Activated CD4-positive, alpha-beta memory T cell treated with anti-CD3 and anti-CD28 coated beads, Interleukin-2, amount 10 ng/mL, durations not matched to agents 7 days and 5 days (primary cell): ENCODE measurements at places on chromosomes 4 and X. TPM values are rescaled to one million over a fixed set of nuclear protein-coding genes. Genes with fewer than 3 reads are reported as not detected.

The PFKFB1 gene
- 0.60 TPM for total RNA-seq

The PLK4 gene
- 43.8 TPM for total RNA-seq

GRCh38 chr4:105361053-105361452, 112.8 kb downstream of the PPA2 start:
- no peak for DNase-seq
- H3K27me3 ChIP-seq = no peaks in the 10 kb centered on the region
- H3K36me3 ChIP-seq = peaks cover 21% of the 10 kb centered on the region
- H3K4me3 ChIP-seq = no peak overlapping the region

DNA sequence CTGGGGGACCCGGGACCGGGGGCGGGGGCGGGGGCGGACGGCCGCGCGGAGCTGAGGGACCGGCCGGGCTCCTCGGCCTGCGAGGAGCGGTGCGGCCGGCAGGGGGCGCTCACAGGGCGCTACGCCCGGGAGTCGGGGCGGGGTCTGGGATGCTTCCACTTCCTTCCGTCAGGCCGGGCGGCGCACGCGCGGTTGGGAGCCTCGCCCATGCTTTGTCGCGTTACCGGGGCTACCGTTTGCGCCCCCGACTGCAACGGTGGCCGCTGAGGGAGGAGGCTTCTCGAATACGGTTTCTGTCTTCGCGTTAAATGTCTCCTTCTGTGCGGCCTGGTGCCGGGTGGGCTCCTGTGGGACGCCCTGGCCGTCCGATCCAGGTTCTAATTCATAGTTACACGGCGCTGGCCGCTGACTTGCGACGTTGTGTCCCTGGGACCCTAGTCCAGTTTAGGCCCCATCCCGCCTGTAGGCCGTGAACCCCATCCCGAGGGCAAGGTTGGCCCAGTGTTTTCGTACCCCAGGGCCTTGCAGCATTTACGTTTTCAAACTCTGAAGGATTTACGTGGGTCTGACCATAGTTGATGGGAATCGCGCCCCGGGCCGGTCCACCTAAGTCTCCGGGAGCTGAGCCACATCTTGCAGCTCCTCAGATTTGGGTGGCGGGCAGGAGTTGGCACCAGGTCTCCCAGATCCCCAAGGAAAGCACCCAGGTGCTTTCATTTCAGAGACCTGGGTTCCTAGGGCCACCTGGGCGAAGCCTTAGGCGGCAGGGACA, 549 bp downstream of the MSL3 start:
- H3K27me3 ChIP-seq = peaks cover 13% of the 10 kb centered on the region
- peaks cover 25% of the 10 kb centered on the region for H3K36me3 ChIP-seq
- peak overlapping the region; percentile 98 for H3K27ac ChIP-seq
- peak; percentile 87 for DNase-seq
- peaks cover 30% of the 10 kb centered on the region for H3K4me1 ChIP-seq

- H3K4me3 ChIP-seq = peak overlapping the region; percentile 54
- peak; percentile 79 for DNase-seq
- H3K4me1 ChIP-seq = peaks cover 88% of the 10 kb centered on the region
These were observed 56.0 kb downstream of the TMEM131L start for GRCh38 chr4:153521999-153522801.

The ADAM29 gene
- not detected for total RNA-seq

DNA sequence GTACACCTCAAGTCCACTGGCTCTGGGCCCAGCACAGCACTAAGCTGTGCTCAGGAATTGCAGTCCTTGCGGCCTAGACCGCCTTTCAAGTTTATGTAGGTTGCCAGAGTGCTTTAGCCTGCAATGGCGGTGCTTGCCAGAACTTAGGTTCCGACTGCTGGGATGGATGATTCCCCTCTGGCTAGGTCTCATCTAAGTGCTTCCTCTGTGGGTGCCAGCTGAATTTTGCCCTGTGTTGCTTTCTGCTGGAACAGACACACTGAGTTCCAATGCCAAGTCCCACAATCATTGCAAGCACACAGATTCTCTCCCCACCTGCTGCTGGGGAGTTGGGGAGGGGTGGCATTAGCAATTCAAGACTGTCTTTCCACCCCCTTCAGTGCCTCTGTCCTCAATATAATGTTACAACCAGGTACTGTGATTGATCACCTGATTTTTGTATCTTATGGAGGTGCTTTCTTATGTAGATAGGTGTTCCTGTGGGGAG, 129.5 kb downstream of the GRID2 start:
- H3K27me3 ChIP-seq = no peaks in the 10 kb centered on the region
- no peak overlapping the region for H3K27ac ChIP-seq
- DNase-seq = no peak
- no peaks in the 10 kb centered on the region for H3K4me1 ChIP-seq
- no peaks in the 10 kb centered on the region for H3K36me3 ChIP-seq
